Skin of body (tissue), 3 donors: ENCODE measurements at places on chromosomes 6 and 20. TPM values are rescaled to one million over a fixed set of nuclear protein-coding genes. Genes with fewer than 3 reads are reported as not detected.

- no peak for DNase-seq
Measured at GRCh38 chr20:24032400-24032898, 43.9 kb upstream of the GGTLC1 start.

GRCh38 chr6:115717472-115717871 is 343.2 kb downstream of the FRK start:
- no peak for DNase-seq

DNA sequence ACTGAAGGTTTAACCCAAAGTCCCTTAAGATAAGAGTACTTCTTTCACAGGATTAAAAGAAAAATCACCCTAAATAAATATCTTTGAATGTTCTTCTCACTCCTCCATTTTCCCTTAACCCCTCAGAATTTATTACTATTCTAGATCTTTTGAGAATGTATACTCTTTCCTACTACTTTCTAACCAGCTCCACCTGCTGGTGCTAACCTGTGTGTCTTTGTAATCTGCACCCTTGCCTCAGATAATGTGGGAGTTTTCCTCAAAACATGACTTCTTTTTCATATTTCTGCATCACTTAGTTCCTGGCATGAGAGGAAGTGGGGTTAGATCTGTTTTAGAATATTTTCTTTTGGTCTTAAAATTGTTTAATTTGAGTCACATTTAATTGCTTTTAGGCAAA is 394.2 kb downstream of the BMP2 start:
- DNase-seq: no peak

- peak; percentile 79 for DNase-seq
Measured at GRCh38 chr6:144248476-144249301, 36.4 kb upstream of the UTRN start.

- no peak for DNase-seq
Measured at GRCh38 chr6:33183071-33183683, 9.1 kb downstream of the COL11A2 start.

DNA sequence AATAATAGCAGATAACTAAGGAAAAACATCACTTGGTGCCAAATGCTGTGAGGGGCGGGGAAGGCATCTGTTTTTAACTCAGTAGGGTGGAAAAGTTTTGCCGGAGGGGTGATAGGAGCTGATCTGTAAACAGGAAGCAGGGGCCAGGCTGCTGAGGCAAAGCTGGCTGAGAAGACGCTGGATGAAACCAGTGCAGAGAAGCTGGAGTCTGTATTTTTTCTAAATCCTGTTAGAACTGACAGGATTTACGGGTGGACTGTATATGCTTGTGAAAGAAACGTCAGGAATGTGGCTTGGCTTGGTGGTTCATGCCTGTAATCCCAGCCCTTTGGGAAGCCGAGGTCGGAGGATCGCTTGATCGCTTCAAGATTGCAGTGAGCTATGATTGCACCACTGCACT is 5.6 kb downstream of the PCMTD2 start:
- DNase-seq: peak; percentile 62

GRCh38 chr20:760751-761417 is 7.4 kb downstream of the SLC52A3 start:
- no peak for DNase-seq

GRCh38 chr6:145187491-145188206 is 547.7 kb downstream of the EPM2A start:
- DNase-seq: no peak

DNA sequence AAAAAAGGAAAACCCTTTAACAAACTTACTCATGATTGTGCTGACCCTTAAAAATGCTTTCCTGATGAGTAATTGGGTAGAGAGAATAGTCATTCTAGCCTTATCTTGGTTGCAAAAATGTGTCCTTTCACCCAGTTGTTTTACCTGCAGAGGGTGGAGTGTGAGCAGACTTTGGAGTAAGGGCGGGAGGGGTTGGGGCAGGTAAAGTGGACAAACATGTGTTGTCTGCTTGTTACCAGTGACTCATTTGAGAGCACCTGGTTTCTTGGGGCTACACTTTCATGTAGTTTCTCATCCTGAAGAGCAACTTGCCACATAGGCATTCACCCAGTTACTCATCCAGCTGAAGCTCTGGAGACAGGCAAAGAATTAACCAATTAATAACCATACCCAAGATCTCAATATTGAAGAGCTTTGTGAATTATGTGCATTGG is 121.1 kb downstream of the TNFRSF21 start:
- DNase-seq: no peak

GRCh38 chr6:74757813-74758212 is 448.0 kb downstream of the COL12A1 start:
- no peak for DNase-seq

DNA sequence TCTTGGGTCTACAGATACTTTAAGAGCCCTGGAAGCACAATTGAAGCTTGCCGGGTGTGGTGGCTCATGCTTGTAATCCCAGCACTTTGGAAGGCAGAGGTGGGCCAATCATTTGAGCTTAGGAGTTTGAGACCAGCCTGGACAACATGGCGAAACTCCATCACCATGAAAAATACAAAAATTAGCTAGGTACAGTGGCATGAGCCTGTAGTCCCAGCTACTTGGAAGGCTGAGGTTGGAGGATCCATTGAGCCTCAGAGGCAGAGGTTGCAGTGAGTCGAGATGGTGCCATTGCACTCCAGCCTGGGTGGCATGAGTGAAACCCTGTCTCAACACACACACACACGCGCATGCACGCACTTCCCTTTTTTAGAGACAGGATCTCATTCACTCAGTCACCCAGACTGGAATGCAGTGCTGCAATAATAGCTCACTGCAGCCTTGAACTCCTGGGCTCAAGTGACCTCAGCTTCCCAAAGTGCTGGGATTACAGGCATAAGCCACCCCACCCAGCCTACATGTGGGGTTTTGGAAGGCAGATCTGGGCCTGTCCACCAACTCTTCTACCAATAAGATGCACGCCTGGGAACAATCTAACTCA is 182.5 kb upstream of the JARID2 start:
- no peak for DNase-seq

DNA sequence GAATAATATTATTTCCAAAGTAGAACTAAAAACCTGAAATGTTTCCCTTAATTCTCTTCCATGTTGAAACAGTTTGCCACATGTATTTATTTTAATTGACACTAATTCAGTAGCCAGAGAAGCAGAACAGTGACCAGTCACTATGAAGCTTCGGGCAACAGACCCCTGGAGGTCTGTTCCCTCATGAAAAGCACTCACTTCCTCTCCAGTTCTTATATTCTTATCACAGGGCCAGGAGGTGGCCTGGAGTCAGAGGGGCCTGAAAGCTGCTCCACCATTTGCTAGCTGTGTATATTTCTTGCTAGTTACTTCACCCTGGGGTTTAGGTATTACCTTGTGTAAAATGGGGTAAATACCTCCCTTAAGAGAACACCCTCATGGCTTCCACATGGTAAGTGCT is 49.1 kb downstream of the MAP7 start:
- no peak for DNase-seq

DNA sequence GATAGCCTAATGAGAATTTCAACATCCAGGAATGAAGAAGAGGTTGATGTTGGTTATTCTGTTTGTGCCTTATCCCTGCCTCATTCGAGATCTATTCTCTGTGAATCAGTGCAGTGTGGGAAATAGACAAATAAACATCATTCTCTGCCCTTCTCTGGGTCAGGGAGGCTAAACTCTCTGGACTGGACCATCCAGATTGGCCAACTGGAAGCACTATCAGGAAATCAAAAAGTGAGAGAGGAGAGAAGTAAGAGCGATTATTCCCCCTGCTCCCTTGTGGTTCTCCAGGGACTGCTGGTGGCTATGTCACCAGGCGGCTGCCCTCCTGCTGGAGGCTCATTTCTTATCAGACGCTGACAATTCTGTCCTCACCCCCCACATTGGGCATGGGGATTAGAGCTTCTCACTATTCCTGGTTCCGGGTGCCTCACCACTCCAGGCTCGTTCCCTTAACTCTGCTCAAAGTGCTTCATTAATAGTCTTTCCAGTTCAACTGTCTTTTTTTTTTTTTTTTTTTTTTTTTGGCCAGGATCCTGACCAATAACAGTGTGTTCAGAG is 201.7 kb upstream of the RREB1 start:
- DNase-seq: no peak

- no peak for DNase-seq
Measured at GRCh38 chr6:87553159-87553765, 36.5 kb downstream of the RARS2 start.

GRCh38 chr20:50121858-50122271 is 8.9 kb upstream of the UBE2V1 start:
- DNase-seq: no peak

DNA sequence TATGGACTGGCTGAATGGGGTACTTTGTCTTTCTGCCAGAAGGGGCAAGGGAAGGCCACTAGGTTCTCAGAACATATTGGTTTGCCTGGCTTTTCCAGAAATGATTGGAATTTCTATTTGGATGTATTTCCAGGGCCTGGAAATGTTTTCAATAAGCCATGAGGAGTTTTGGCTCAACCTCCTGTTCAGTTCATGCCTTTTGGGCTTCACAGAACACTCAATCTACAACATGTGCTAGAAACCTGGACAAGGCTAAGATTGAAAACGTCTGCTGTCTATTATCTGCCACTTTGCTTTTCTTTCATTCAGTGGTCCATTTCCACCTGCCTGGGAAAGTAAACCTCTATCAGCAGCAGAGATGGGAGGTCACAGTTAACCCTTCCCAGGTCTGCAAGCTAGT is 793.4 kb downstream of the TENT5A start:
- peak; percentile 37 for DNase-seq

DNA sequence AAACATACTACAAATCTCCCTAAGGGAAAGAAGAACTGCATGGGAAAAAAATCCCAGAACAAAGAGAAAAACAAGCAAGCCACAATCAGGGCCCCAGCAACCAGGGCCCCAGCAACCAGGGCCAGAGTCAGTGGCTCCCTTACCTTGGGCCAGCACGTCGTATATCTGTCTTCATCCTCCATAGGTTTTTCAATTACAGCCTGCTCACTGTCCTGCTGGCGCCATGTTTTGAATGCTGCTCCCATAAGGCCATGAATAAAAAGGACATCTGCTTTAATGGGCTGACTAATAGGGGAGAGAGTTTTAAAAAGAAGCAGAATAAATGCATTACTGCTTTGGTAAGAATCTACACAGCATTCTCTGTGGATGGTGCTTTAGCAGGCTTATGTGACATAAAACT is 49.2 kb downstream of the SERAC1 start:
- no peak for DNase-seq

GRCh38 chr6:135932651-135933050 is 81.2 kb downstream of the PDE7B start:
- no peak for DNase-seq

- no peak for DNase-seq
Measured at GRCh38 chr6:74073999-74074398, 378.0 kb downstream of the CD109 start.

- DNase-seq: no peak
Measured at GRCh38 chr6:15077006-15077405, 168.9 kb upstream of the JARID2 start.

GRCh38 chr6:133834472-133835170 is 54.3 kb upstream of the TCF21 start:
- no peak for DNase-seq

- DNase-seq: no peak
Measured at GRCh38 chr20:40925829-40926510, 102.7 kb upstream of the TOP1 start.

GRCh38 chr6:170441316-170441715 is 111.8 kb downstream of the PSMB1 start:
- no peak for DNase-seq

GRCh38 chr20:19918965-19919329 is 98.2 kb upstream of the NAA20 start:
- peak; percentile 54 for DNase-seq

DNA sequence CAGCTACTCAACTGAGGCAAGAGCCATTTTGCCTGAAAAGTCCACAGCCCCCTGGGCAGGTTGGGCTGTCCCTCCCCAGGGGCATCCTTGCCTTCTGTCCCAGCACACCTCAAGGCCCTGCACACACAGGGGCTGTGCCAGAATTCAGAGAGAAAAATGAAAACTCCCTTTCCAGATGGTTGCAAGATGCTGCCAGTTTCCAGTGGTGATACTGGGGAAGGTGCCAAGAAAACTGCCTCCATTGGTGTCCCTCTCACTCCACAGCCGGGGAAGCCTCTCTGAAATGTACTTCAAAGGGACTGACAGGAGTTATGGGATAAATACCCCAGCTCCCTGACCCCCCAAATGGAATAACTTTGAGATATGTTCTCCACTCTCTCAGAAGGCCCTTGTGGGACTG is 154.2 kb upstream of the MAFB start:
- DNase-seq: no peak

DNAH8 gene
- 0.89 TPM for total RNA-seq

ALDH5A1 gene
- 7.7 TPM for total RNA-seq

TBXT gene
- not detected for total RNA-seq

HLA-F gene
- 14.7 TPM for total RNA-seq

SLC13A3 gene
- 1.8 TPM for total RNA-seq

NOTCH4 gene
- total RNA-seq: 8.1 TPM

C20orf173 gene
- total RNA-seq: not detected

DDO gene
- total RNA-seq: 1.3 TPM

SPATA25 gene
- 0.69 TPM for total RNA-seq

PPP1R16B gene
- 1.9 TPM for total RNA-seq

NT5DC1 gene
- 9.0 TPM for total RNA-seq

SGK2 gene
- total RNA-seq: 8.3 TPM

LSM14B gene
- total RNA-seq: 32.7 TPM

SCRT2 gene
- not detected for total RNA-seq

JPH2 gene
- 11.3 TPM for total RNA-seq
